ENCODE measurements at places on chromosomes 3 and 15.
A peak's percentile ranks its signal among the peaks of the same experiment; 100 is the strongest.

DNA sequence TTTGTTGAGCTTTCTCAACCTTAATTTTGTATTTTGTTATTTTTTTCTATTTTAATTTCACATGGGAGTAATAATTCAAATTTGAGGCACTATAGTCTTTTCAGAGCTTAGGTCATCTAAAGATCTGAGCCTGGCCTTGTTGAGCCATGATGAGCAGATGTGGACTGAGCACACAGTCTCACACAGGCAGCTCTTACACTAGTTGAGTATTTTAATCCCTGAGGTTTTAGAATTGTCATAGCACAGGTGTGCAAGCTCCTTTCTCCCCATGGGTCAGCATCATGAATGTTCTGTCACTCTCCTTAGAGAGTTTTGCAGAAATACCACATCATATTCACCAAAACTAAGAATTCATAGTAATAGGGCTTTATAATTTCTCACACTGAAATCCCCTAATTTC lies 4.9 kb downstream of the ZBTB38 start:
- DNase-seq, result no peak

DNA sequence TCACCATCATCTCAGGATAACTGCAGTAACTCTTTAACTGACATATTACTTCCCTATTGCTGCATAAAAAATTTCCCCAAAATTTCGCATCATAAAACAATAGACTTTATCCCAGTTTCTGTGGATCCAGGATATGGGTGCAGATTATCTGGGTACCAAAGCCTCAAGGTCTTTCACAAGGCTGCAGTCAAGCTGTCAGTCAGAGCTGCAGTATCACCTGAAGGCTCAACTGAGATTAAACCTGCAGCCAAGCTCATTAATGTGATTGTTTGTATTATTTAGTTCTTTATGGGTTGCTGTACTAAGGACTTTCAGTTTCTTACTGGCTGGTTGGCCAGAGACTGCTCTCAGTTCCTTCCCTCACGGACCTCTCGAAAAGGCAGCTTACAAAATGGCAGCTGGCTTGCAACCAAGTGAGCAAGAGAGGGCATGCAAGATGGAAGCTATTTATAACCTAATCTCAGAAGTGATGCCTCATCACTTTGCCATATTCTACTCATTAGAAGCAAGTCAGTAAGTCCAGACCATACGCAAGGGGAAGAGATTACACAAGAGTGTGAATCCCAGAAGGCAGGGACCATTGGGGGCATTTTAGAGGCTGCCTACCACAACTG lies 54.9 kb downstream of the DCUN1D1 start:
- no peak for DNase-seq

DNA sequence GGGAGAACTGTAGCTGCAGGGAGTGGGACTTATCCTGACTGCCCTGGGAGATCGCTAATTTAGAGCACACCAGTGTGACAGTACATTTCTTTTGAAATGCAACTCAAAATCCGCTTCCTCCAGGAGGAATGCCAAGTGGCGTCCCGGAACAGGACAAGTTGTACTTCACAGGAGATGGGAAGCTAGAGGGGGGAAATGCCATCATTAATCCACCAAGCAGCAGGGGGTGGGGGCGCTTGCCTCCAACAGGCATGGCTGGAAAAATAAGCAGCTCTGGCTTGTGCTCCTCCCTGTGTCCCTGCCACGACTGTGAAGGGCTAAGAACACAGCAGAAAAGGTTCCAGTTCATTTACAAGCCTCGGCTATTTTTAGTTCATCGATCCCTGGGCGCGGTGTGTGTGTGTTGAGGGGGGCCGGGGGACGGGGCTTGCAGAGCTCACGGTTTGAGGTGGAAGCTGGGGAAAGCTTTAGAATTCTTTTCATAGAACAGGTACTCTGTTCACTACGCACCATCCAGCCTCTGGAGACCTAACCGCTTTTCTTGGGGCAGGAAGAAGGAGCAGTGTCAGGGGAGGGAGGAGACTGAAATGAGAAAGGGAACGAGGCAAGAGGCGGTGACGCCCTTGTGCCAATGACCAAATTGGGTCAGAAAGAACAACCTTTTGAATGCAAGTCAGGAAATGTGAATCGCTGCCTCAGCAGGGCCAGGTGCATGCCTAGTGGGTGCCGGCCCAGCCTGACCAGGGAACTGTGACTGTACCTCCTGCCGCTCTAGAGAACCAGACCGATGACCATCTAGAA lies 51.8 kb upstream of the DGKG start:
- DNase-seq, result peak; percentile 45

GRCh38 chr3:172658344-172659245 lies 52.3 kb downstream of the NCEH1 start:
- DNase-seq, result peak; percentile 81

- DNase-seq, result no peak
These were observed 252.9 kb upstream of the ST8SIA2 start for GRCh38 chr15:92140796-92141195.

GRCh38 chr3:48459331-48459730 lies 12.8 kb downstream of the ATRIP start:
- DNase-seq, result no peak

GRCh38 chr3:33473813-33474212 lies 33.6 kb upstream of the UBP1 start:
- no peak for DNase-seq

GRCh38 chr3:34570916-34571705 lies 772.7 kb downstream of the PDCD6IP start:
- DNase-seq, result no peak

DNA sequence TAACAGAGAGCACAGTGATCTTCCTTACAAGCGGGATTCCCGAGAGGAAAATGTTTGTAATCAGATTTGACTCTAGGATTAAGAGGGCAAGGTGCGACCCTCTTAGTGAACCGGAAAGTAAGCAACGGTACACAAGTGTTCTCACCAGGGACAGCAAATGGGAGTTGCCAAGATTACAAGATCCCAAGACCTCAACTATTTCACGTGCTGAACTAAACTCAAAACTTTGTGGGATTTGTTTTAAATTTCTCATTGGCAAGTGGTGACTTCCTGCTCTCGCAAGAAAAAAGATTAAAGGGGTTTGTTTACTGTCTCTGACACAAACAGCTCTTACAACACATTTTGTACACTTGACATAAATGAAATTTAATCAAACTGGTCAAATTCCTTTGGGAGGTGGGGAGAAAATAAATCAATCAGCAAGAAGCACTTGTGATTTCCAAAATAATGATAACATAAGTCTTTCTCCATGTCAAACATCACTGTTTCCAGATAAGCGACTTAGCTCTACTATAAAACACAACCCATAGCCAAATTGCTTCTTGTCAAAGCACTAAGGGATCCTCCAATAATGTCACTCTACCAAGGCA lies 2.2 kb upstream of the PGPEP1L start:
- DNase-seq, result no peak

DNA sequence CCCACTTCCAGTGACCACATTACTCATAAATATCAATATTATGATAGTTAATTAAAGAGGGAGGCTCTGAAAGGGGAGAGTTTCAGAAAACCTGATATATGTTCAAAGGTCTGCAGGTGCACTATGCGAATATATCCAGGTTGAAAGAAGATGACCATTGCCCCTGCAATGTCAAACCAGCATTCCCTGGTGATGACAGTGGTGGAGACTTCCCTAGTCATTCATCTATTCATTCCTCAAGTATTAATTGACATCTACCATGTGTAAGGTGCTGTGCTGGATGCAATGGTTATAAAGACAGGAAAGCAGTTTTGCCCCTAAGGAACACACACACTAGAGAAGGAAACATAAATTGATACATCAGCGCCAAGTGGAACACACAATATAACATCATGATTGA lies 588.3 kb upstream of the KCNMB2 start:
- no peak for DNase-seq

- no peak for DNase-seq
These were observed 315.1 kb upstream of the TBC1D5 start for GRCh38 chr3:18057471-18058091.

DNA sequence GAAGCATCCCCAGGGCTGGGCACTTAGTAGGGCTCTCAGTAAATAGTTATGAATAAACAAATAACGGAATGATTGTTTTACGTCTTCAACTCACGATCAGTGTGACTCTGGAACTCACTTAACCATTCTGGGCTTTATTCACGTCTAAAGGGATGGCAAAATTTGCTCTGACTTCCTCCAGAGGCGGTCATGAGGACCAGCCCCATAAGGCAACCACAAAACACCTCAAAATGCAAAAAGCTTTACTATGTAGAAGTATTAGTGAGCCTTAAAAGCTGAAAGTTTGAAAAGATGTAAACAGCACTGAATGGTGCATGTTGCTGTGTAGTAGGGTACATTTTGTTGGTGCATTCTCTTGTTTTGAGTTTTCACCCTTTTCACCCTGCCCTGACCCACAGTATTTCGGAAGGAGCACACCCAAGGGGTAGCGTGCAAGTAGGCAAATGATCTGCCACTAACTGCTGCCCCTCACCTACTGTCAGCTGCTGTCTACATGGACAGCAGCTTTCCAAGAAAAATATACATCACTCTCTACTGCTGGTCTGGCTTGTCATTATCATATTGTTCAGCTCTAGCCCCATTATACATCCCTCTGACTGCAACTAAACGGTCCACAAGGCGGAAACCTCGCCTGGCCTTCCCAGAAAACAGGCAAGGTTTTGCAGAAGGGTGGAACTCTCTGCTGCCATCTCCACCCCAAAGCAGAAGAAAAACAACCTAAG lies 308.5 kb upstream of the PROK2 start:
- no peak for DNase-seq

GRCh38 chr3:32542807-32543206 lies 27.9 kb downstream of the DYNC1LI1 start:
- DNase-seq, result no peak

- DNase-seq, result peak; percentile 80
These were observed 53.3 kb upstream of the CCR4 start for GRCh38 chr3:32897981-32898623.

DNA sequence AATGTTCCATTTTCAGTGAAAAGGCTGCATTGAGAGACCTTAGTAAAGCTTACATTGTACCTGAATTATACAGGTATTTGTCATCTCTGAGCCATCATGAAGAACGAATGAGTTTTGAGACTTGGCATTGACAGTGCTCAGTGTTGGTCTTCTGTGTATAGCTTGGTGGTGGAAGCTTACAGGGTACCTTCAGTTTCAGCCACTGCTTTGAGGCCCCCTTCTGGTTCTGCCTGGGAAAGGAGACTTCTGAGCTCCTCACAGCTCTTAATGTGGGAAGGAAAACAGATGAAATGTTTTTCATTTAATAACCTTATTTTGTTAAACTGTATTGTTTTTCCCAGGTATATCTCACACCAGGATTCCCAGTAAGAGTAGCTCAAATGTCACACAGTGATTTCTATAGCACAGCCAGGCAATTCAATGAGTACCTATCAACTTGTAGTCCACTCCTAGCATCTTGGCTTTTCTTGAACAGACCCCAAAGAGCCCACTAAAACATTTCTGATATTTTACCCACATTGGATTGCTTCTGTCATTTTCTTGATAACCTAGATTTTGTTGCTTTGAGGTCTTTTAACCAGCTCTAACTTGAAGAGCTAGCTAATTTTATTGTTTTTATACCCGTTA lies 5.6 kb downstream of the SERPINI1 start:
- peak; percentile 74 for DNase-seq

DNA sequence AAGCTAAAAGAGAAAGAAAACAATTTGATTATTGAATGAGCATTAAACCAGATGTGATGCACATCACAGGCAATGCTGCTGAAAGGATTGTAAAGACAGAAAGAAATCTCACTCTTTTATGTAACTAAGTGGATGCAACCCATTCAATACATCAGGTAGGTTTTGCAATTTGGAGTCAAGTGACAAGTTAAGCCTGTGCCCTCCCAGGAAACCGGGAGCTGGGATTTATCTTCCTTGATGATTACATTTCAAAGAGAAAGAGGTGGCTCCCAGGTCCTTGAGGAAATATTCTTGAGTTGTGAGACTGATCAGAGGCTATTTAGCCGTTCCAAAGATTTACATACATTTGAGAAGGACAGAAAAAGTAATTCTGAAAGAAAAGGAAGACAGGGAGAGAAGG lies 219.0 kb upstream of the PROK2 start:
- peak; percentile 40 for DNase-seq

- DNase-seq, result no peak
These were observed 101.5 kb upstream of the IQSEC1 start for GRCh38 chr3:13174803-13175135.

DNA sequence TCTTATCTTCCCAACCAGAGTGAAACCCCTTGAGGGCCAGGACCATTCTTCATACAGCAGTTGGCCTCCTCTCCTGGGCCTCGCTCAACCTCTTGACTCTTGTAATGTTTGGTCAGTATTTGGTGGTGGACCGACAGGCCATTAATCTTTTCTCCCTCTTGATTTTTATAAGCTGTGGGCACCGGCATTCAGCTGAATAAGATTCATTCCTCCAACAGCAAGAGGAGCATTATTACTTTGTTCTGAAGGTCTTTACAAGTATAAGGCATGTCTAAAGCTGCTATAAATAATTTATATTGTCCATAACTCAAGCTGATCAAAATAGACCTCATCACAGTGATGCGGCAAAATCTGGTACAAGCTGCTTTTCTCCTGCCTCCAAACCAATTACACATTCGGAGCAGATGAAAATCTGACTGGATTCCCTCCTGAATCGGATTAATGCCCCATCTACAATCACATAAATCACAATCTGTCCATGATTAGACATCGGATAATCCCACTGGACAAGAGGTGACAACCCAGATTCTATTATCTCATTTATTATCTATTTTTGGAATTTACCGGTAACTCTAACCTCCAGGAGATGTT lies 8.4 kb upstream of the ISL2 start:
- no peak for DNase-seq

GRCh38 chr15:59701880-59702279 lies 12.8 kb upstream of the BNIP2 start:
- no peak for DNase-seq

- peak; percentile 70 for DNase-seq
These were observed 438 bp downstream of the SHOX2 start for GRCh38 chr3:158105710-158106253.

GRCh38 chr3:101850246-101851051 lies 1.1 kb downstream of the NFKBIZ start:
- DNase-seq, result no peak

- no peak for DNase-seq
These were observed 52.1 kb downstream of the NEK10 start for GRCh38 chr3:27317096-27317495.

GRCh38 chr3:156377266-156377665 lies 177.7 kb downstream of the SSR3 start:
- DNase-seq, result no peak

DNA sequence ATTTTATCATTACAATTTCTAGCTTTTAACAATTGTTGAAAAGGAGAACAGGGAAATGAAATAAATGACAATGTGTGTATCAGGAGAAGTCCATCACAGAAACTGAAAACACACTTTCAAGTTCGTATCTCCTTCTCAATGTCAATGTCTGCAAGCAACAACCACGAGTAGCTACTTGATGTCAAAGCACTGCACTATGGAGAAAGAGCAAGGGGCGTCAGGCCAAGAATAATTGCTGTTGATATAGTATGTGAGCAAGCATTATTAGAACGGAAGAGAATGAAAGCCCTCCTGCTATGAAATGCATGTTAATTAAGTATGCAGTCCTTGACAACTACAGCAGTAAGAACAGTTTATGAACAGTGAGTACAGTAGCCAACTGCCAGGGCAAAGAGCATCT lies 1250.1 kb downstream of the ZPLD1 start:
- DNase-seq, result no peak

All from mesendoderm (in vitro differentiated cells).